ENCODE measurements at places on chromosomes 5 and 9.

DNA sequence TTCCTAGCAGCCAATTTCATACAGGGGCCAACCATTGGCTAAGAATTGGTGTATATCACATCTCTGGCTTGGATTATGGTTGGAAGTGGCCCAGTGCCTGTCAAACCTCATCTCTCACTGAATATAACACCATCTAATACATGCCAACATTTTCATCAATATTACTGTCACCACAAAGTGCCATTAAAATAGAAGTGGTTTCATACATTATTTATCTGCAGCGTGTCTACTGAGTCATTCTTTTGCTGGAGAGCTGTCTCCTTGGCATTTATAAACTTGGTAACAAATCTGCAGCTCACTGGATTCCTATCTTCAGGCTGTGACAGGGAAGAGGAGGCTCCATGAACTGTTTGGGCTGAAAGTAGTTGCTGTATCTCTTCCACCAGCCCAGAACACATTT, 70.9 kb downstream of the PTTG1 start:
- DNase-seq, result no peak

- no peak for DNase-seq
These were observed 56.5 kb upstream of the PCSK1 start for GRCh38 chr5:96489532-96489931.

- DNase-seq, result no peak
These were observed 72.7 kb upstream of the SPATA31D4 start for GRCh38 chr9:81855538-81855937.

DNA sequence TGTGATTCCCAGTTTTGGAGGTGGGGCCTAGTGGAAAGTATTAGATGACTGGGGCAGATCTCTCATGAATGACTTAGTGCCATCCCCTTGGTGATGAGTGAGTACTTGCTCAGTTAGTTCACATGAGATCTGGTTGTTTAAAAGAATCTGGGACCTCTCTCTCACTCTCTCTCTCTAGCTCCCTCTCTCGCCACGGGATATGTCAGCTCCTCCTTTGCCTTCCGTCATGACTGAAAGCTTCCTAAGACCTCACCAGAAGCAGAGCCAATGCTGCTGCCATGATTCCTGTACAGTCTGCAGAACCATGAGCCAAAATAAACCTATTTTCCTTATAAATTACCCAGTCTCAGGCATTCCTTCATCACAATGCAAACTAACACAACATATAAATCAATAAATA, 176.7 kb downstream of the PRELID2 start:
- no peak for DNase-seq

GRCh38 chr9:129457325-129457779, 163.5 kb downstream of the C9orf50 start:
- DNase-seq, result no peak

DNA sequence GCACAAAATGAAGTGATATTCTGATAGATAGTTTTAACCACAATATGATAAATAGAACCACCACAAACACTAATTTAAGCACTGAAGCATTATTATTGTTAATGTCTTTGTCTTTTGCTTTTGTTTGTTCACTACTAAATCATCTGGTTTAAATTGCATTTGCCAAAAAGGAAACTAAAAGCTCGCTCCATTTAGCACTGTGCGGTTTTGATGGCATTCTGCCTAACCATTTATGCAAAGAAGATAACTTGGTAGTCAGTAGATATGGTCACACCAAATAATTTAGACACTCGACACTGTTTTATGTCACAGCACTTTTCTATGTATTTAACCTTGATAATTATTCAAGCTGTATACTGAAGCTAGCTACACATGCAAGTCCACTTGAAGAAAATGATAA, 849.8 kb upstream of the CDH6 start:
- DNase-seq, result no peak

DNA sequence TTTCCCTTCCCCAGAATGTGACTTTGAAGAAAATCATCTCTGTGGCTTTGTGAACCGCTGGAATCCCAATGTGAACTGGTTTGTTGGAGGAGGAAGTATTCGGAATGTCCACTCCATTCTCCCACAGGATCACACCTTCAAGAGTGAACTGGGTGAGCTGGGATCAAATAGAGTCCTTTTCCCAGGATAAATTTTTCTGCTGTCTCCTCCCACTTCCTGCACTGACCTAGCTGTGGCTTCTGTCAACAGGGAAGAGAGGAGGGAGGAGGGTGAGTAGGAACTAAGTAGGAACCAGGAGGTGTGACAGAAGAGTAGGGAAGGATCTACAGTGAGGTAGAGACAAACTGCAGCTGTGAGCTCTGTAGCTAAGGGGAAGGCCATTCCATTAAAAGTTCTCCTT, 69.3 kb downstream of the MAMDC2 start:
- DNase-seq, result no peak

- DNase-seq, result no peak
These were observed 10.4 kb upstream of the SPINK4 start for GRCh38 chr9:33229359-33230114.

DNA sequence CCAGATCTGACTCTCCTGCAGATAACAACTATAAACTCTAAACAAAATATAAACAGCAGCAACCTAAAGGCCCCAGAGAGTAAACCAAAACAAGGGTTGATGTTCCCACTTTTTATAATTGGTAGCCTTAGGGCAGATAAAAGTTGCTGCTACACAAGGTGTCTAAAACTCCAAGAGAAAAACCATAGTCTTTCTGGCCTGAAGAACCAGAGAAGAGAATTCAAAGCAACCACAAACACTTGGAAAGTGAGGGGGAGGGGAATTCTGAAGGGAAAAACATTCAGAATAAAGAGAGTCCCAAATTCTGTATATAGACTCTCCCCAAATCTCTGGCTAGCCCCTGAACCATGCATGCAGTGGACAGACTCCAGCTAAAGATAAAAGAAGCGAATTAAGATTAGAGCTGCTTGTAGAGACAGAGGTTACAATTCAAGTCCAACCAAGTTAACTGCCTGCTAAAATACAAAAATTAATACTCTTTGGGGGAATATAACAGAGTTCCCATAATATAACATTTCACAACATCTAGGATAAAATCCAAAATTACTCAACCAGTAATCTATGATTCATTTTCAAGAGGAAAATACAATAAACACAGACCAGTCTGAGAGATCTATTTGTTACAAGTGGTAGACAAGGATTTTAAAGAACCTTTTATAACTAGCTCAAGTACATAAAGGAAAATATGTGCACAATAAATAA, 37.5 kb upstream of the RGMB start:
- no peak for DNase-seq

DNA sequence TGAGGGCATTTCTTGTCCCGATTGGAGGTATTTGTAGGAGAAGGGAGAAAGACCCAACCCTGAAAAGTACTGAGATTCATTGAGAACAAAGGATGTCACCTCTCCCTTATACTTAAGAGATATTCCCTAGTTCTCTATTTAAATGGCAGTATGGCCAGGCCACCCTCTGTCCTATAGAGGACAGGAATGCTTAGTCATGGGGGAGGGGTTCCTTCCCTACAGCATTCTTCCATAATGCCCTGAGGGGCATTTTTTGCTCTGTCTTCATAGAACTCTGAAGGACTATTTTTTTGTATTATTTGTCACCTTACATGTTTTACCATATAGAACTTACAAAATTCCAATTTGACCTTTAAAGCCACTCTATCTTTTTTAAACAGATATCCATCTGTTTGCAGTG, 176.3 kb downstream of the TMEM161B start:
- DNase-seq, result no peak

DNA sequence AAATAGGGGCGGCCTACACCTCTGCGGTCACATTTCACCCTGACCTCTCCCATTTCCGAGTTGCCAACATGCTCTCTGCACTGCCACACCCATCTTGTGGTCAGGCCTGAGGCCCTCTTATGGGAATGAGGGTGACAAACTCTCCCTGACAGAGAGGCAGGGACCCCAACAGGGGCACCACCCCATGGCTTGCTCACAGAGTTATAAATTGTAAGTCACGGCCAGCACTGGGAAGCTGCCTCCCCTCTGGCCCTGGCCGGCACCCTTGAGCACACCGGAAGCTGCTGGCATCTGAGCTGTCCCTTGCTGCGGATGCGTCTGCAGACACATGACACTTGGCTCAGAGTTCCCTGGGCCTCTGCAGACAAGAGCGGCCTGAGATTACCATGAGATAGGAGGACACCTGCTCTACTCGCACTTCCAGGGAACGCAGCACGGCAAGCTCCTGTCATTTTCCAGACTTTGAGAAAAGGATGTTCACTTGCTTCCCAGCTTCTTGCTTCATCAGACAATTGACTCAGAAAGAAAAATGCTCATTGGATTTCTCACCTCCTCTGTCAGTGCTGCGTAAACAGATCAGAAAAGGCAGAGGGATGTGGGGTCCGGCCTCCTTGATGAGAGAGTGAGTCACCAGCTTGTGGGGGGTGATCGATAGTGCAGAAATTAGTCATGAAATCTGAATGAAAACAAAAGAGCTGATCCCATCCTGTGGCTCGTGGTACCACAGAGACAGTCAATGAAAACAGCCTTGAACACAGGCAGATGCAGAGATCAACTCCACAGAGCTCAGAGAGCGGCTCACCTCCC, 269.8 kb downstream of the SYK start:
- DNase-seq, result peak; percentile 65

GRCh38 chr5:82664732-82665131, 386.6 kb upstream of the RPS23 start:
- no peak for DNase-seq

DNA sequence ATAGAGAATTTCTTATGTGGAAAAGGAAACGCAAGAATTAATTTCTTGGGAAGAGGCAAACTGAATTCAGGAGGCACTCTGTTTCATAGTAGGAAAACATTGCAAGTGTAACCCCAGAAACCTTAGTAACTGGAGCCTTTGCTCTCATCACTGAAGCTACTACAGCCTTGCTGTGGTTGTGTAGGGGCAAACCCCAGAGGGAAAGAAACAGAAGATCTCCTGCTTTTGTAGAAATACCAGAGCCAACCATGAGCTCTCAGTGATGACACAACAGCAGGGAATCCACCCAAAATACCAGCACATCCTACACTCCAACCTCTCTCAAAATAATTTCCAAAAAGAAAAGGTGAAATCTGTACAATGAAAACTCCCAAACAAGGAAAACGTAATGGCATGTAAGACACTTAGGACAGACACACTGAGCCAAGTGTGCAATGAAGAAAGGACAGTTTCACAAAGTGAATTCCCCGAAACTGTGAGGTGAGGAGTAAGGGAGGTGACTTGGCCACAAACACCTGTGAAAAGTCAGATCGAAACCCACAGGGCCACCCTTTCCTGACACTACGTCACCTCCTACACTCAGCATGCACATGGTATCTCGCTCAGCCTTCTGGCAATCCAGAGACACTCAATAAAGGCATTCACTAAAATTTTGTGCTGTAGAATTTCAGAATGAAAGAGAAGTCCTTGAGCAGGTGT, 8.5 kb upstream of the ACSL6 start:
- DNase-seq, result peak; percentile 76

DNA sequence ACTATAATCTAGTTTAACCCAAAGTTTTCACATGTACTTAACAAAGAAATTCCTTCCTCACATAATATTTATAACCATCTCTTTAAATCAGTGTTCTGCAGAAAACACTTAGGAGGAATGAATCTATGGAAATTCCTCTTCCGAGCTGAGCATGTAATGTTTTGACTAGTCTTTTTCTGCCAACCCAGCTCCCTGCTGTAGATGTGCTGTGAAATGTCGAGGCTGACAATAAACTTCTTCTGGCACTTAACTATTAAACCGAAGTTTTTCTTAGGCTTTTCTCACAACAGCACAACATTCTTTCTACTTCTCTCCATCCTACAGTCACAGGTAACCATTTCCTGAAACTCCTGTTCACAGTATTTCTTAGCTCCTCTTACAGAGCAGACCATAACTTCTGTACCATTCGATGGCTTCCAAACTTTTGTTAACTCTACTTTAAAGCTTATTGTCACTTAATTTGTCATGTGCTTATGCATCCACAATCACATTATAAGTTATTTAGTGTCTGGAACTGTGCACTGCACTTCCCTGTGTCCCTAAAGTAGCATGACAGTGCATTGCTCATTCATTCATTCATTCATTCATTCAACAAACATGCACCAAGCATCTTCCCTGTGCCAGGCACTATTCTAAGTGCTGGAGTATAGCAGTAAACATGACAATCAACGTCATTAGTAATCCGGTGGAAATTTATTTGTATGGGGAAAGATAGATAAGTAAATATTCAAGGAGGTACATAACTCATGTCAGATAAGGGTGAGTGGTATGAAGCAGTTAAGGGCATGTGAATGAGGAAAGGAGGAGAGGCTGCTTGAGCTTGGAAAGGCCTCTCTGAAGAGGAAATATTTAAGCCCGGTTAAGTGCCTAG, 54.6 kb downstream of the TSSK1B start:
- no peak for DNase-seq

DNA sequence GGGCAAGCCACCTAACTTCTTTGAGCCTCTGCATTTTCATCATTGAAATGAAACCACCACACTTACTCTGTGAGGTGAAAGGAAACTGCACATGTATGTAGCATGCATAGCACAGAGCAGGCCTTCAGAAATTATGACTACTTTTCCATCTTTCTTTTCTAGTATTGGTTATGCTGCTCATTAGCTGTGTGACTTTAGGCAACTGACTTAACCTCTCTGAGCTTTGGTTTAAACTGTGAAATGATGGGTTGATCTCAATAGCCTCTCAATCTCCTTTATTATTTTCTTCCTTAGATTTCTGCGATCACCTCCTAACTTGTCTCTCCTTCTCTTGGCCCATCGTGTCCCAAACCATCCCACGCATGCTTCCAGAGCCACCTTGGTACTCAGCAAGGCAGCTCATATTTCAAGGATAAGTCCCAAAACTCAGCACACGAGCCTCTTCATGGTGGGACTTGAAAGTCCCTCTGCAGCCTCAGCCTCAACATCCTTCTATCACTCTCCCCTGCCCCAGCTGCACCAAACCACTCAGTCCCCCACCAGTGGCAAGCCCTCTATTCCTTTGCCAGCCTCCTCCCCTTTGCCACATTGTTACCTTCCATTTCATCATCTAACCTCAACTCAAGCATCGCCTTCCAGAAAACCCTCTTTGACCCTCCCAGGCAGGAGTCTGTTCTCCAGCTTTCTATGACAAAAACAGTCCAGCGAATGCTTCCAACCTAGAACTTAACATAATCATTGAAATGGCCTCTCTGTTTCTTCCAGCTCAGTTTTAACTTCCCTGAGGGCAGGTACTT, 60.3 kb upstream of the DNAH5 start:
- DNase-seq, result no peak

DNA sequence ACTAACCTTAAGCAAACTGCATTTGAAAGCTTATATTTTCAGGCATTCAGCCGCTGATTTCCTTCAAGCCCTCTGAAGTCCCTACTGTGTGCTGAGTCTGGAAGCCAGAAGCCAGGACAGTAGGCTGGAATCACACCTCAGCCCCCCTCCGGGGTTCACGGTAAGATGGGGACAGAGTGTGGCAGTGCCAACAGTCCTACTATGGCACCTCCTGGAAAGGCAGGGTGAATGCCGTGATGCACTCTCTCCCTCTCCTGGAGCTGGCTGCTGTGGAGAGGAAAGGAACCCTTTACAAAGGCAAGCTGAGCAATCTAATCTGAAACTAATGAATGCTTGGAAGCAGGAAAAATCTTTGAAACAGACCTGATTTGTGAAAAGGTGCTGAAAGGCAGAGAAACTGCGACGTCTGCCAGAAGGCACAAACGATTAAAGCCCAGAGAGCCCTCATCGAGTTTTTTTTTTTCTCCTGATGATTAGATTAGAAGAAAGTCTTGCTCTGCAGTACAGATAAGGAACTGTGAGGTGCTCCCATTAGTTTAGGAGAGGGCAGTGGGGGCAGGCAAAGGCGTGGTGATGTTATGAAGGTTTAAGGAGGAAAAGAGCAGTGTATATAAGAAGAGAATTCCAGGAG, 21.0 kb downstream of the ANKH start:
- no peak for DNase-seq
